ENCODE measurements at places on chromosomes 3 and 15. TPM values are rescaled to one million over a fixed set of nuclear protein-coding genes. Genes with fewer than 3 reads are reported as not detected.

DOCK3 gene
- 1.6 TPM for total RNA-seq

GRCh38 chr15:55695432-55695831 lies 47.5 kb downstream of the PRTG start:
- no peak for DNase-seq

DNA sequence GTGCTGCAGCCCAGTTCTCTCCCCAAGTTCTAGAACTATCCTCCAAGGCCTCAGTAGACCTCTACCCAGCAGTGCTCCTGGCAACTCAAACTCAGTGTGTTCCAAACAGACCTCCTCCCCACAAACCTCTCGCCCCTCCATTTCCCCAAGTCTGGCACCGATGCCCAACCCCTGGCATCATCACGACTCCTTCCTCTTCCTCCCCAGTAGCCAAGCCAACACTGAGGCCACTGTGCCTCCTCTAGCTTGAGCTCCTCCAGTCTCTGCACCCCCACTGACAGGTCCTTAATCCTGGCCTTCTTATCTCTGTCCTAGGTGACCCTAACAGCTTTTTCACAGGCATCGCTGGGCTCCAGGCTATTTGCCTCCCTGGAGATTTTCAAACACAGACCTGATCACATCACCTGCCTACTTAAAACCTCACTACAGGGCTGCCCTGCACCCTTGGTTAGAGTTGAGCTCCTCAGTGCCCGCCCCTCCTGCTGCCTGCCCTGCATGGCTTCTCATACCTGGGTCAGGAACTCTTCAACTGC lies 6.8 kb downstream of the ARPIN start:
- no peak for DNase-seq

DNA sequence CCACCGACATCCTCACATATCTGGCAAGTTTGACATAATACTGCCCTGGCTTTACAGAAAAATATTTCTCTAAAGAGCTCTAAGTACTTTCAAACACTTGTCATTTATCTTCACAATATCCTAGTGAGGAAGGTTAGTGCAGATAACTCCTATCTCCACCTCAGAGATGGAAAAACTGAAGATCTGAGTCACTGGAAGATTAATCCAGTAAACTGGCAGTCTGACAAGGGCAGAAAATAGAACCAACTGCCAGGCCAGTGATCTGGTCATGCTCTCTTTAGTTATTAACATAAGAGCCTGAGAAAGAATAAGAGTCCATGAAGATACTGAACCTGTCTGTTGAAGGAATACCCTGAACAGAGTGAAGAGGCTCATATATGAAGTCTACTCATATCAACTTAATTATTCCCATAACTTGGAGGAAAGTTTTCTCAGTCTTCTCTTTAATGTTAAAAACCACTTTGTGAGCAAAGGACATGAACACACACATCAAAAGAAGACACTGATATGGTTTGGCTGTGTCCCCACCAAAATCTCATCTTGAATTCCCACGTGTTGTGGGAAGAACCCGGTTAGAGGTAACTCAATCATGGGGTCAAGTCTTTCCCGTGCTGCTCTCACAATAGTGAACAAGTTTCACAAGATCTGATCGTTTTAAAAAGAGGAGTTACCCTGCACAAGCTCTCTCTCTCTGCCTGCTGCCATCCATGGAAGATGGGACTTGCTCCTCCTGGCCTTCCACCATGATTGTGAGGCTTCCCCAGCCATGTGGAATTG lies 61.4 kb downstream of the GOLIM4 start:
- no peak for DNase-seq

- DNase-seq, result no peak
Measured at GRCh38 chr3:40281995-40282394, 27.5 kb upstream of the EIF1B start.

DNA sequence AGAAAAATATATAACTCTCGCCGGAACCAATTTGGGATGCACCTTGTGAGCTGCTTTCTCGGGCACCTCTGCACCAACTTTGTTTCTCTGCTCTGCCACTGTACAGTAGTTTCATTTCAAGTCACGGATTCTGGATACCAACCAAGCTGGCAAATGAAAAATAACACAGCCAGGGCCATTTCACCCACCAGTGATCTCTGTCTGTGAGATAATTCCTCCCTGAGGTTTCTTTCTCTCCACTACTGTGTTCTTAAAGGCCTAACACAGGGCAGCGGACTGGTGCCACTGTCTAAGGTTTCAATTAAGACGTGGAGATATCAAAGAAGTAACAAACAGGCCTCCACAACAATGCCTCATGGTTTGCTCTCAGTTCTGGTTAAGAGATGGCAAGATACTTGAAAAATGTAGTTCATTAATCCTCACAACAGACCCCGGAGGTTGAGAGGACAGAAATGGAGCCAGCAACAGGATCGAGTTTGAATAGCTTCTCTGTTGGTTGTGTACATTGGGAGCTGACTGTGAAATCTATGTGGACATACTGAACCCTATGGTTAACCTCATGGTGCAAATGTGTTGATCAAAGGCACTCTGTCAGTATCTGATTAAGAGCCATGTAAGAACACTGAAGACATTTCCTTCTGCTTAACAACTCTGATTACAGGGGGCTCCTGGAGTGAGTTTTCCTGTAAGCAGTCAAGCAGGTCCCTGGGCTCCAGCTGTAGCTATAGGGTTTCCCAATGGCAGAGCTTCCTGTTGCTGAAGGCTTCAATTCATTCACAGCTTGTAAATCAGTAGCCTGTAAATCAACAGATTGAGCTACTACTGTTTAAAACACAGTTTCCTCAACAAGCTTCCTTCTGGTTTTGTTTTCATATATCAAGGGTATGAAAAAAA lies 470.5 kb downstream of the EPHA3 start:
- no peak for DNase-seq
